ENCODE measurements at places on chromosomes 7 and 10.

DNA sequence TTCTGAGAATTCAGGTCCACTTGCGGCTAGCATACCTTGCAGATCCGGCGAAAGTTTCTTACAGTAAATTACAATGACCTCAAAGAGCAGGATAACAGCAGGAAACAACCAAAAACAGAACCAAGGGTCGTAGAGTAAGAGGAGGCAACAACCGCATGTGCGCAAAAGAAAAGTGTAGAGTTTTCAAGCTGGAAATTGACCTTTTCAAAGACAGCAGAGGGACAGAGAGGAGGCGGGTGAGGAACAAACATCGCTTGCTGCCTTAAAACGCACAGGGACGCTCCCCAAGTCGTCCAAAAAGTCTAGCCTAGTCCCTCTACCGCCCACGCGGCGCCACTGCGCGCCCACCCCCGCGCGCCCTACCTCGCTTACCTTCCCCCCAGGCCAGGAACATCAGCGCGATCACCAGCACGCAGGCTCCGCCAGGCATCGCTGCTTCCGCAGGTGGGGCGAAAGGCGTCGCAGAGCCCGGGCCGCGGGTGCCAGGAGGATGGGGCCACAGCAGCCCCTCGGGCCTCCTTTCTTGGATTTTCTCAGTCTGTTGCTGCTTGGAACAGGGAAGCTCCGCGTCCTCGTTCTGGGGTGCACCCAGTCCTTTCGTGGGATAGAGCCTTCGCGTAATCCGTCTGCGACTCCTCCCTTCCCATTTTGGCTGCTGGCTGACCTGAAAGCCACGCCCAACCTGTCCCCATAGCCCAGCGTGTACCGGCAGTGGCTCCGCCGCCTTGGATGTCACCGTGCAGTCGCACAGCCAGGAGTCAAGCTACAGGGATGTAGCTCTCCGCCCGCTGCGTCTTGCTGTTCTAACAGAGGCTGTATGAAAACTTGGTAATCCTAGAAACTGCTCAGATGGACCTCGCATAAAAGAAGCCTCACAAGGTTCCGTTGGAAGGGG is at the start of gene VWDE:
Gene VWDE (minus strand): TSS at position 579 of the 895 bp plus-strand sequence. CDS start 149 bp downstream, at position 430.
- DNase-seq: peak; percentile 32

GRCh38 chr7:111678986-111679385 is 116.7 kb upstream of the IMMP2L start:
- no peak for DNase-seq

DNA sequence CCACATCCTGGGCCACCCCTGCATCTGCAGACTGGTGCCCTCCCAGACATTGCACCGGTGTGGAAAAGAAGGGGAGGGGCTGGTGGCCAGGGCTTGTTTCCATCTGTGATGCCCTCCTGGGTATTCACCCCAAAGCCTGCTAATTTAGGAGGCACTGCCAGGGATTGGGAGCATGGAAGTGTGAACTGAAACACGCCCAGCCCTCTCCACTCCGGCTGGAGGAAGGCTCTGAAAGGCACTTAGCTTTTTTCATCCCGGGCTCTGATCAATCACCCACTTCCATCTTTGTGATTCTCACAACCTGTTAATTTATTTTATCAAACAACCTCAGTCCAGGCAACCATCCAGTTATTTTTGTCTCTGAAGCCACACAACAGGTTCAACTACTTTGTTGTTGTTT is 20.9 kb upstream of the CPXM2 start:
- DNase-seq: no peak

DNA sequence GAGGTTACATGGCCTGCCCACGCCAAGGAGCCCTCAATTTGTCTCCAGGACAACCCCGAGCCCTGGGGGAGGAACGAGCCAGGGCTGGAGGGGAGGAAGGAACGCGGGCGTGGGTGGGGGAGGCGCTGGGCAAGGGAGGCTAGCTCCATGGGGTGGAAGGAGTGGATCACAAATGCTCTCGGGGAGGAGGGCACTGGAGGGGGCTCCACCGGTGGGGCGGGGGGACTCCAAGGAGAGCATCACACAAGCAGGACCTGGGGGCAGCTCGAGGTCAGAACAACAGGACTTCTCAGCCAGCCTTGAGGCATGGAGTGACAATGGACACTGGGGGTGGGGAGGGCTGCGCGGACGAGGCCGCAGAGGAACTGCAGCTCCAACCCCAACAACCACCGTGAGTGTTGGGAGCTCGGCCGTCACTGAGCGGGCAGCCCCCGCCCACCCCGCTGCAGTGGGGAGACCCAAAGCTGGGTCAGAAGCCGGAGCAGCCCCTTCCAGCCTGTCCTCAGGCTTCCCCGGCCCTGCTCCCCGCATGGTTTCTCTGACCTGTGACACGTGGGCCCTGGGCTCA is 41.1 kb downstream of the STK32C start:
- DNase-seq: no peak

- DNase-seq: no peak
These were observed 7.8 kb upstream of the HACD1 start for GRCh38 chr10:17624996-17625395.

- DNase-seq: no peak
These were observed 210.4 kb downstream of the FAM107B start for GRCh38 chr10:14564268-14564744.

DNA sequence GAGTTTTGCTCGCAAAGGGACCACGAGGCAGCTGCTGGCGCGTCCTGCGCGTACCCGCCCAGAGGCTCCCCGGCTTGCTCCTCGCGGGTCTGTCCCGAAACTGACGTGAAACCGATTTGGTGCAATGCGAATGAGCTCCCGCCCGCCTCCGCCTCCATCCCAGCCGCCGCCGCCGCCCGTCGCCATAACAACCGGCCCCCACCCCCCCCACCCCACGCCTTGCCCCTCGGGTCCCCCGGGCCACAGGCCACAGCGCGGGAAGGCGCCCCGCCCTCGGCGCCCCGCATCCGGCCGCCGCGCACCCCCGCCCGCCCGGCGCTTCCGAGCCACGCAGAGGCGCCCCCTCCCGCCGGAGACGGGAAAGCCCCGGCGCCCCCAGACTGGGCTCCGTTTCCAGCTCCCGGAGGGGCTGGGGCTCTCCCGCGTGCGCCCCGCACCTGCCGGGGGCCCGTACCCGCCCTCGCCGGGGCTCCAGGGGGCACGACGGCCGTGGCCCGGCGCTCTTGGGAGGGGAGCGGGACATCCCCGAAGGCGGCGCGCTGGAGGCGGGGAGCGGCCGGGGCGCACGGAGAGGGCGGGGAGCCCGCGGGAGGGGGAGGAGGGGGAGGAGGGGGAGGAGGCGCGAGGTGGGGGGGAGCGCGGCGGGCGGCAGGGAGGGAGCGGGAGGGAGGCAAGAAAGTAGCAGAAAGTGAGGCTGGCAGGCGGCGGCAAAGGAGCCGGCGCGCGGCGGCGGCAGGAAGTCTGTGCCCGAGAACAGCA is at the start of gene CAMK1D:
Gene CAMK1D (plus strand): TSS at position 678 of the 759 bp plus-strand sequence.
- DNase-seq: no peak

- DNase-seq: no peak
These were observed 142.2 kb upstream of the TMEM196 start for GRCh38 chr7:19915596-19915995.

- DNase-seq: no peak
These were observed 15.6 kb upstream of the FXYD4 start for GRCh38 chr10:43355749-43356371.

GRCh38 chr7:87837597-87837996 is 38.6 kb downstream of the SLC25A40 start:
- DNase-seq: no peak

DNA sequence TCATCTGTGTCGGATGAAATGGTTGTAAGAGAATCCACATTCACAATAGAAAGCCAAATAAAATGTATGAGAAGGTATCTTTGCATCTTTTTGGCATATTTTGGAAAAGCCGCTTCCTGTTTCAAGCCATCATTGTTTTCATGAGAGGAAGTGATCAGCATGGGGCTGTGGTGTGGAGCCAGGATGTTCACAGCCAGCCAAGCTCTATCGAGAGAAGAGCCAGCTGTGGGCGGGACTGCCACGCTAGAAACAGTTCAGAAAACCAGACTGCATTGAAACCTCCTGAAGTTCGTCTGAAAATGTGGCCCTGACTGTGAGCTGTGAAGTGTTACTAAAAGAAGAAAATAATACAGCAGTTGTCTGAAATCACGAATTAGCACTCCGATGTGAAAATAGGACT is 21.2 kb upstream of the NPS start:
- DNase-seq: no peak

- DNase-seq: no peak
These were observed 283.1 kb upstream of the NRP1 start for GRCh38 chr10:33617381-33618080.

- no peak for DNase-seq
These were observed 67.2 kb downstream of the VOPP1 start for GRCh38 chr7:55504967-55505658.

GRCh38 chr7:87561102-87561501 is 39.6 kb downstream of the ABCB1 start:
- no peak for DNase-seq

GRCh38 chr7:122155566-122155965 is 11.5 kb upstream of the AASS start:
- DNase-seq: no peak

DNA sequence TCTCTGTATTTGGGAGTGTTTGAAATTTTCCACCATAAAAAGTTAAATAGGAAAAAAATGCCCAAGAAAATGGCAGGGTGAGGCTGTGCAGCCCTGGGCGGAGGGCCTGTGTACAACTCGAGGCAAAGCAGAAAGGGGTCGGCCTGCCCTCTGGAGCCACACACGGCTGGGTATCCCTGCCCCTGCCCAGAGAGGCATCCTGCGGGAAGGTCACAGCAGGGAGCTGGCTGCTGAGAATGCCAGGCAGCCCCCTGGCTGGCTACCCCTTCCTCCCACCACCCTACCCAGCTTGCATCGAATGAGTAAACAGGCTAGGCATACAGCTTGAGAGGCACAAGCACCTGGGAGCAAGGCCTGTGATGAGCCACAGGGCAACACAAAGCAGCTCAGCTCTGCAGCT is 46.1 kb downstream of the CAMK2B start:
- DNase-seq: no peak

DNA sequence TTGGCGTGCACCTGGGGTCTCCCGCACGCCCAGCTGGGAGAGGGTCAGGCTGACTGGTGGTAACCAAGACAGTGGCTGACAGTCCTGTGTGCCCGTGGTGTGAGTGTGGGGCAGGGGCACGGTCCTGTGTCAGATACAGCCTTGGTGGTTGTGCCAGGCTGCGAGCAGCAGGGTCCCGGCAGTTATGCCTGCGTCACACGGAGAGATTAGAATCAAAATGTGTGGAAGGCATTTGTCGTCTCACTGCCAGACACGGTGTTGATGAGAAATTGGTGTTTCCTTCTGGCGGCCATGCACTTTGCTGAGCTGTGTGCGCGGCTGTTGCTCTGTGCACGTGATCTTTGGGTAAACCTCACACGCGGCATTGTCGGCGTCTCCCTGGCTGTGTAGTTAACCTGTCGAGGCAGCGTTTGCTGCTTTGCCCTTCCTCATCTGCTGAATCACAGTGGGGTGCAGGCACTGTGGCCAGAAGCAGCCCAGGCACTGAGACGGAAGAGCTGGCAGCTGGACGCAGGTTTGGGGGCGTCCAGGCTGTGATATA is 87.7 kb downstream of the NKX6-2 start:
- DNase-seq: no peak

DNA sequence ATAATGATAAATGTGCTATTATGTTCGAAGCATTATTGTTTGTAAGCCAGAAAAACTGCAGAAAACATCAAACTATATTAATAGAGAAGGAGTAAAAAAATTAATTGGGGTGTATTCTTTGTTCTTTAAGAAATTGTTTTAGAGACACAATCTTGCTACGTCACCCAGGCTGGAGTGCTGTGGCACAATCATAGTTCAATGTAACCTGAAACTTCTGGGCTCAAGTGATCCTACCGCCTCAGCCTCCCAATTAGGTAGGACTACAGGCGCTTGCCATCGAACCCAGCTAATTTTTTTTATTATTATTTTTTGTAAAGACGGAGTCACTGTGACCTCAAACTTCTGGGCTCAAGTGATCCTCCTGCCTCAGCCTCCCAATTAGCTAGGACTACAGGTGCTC is 1138.6 kb downstream of the GATA3 start:
- DNase-seq: no peak

DNA sequence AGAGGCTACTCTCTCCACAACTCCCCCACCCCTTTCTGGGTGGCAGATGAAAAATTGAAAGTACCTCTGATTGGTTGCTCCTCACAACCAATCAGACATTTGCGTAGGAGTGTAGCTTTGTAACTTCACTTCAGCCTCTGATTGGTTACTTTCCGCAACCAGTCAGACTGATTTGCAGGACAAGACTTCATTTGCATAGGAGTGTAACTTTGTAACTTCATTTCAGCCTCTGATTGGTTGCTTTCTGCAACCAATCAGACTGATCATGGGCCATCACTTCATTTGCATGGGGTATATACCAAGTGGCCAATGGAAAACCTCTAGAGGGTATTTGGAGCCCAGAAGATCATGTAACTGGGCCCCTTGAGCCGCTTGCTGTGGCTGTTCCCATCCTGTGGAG is 25.6 kb downstream of the CDNF start:
- DNase-seq: no peak

GRCh38 chr7:158966780-158967390 is 110.5 kb downstream of the DYNC2I1 start:
- no peak for DNase-seq

DNA sequence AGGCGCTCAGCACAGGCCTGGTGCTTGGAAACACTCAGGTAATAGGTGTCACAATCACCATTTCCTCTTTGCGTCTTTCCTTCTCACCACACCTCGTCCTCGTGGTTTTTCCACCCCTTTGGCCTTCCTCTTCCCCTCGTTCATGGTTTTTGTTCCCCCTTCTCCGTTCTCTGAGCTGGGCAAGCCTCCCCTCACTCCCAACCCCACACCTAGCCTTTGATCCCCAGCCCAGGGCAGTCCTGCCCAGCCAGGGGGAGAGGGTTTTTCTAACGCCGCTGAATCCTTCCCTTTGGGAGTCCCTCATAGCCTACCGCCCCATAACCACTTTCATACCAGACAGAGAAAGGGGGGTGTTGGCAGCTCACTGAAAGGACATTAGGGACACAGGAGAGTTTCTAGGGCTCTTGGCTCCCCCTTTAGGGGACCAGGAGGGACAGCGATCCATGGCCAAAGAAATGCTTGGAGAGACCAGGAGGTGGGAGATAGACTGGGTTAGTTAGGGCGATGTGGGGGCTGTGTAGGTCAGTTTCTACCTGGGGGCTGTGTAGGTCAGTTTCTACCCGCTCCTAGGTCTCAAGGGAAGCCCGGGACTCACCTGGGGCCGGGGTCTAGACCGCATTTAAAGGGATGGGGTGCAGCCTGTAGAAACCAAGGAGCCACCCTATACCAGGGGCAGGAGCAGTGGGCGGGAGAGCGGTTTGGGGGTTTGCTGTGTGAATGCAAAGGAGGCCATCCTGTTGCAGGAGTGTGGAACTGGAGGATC is 1.4 kb downstream of the EPHB4 start:
- no peak for DNase-seq
